ENCODE measurements at places on chromosomes 4 and X.

GRCh38 chr4:47278631-47279030, 184.9 kb downstream of the COMMD8 start:
- no peak for DNase-seq

GRCh38 chrX:97290199-97290598, 406.5 kb downstream of the RPA4 start:
- DNase-seq, result no peak

DNA sequence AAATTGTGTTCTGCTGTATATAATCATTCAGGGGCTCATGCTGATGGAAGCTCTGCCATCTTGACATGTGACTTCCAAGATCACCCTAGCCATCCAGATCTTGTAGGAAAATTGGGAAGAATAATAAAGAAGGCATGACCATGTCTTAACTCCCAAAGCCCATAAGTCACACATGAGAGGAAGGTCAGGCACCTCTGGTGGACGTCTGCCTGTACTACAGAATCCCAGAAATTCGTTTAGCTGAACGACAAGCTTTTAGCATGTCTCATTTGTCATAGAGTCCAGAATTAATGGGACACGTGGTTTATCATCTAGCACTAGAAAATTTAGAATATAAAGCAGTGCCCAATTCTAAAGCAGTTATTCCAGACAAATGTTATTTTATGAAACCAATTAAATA, 212.7 kb downstream of the CENPC start:
- DNase-seq, result no peak

DNA sequence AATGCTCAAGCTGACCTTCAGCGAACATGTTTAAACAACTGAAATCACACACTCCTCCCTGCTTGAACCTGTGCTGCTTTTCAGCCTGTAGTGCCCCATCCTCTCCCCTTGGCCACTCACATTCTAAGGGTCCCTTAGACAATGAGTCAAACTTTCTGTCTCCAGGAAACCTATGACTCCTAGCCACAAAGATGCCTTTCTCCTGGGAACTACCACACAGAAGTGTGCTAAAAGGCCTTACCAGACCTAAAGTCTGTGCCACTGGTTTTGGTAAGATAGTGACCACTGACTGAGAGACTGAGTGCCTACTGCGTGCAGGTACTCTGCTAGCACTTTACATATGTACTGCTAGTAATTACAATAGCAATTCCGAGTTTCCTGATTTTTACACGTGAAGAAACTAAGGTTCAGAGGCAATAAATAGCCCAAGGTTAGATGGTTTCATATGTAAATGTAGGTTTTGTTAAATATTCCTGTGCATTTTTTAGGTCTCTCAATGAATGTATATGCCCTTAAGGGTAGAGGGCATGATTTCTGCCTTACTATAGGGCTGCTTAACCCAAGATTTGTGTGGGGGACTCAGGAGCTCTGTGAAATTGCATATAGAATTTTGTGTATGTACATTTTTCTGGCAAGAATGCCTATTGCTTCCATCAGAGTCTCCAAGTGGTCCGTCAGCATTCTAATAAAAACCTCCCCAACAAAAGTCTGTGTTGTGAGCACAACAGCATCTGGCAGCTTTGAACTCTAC, 71.1 kb downstream of the NSG1 start:
- no peak for DNase-seq

GRCh38 chr4:99755223-99755944, 61.2 kb upstream of the DAPP1 start:
- DNase-seq, result no peak

DNA sequence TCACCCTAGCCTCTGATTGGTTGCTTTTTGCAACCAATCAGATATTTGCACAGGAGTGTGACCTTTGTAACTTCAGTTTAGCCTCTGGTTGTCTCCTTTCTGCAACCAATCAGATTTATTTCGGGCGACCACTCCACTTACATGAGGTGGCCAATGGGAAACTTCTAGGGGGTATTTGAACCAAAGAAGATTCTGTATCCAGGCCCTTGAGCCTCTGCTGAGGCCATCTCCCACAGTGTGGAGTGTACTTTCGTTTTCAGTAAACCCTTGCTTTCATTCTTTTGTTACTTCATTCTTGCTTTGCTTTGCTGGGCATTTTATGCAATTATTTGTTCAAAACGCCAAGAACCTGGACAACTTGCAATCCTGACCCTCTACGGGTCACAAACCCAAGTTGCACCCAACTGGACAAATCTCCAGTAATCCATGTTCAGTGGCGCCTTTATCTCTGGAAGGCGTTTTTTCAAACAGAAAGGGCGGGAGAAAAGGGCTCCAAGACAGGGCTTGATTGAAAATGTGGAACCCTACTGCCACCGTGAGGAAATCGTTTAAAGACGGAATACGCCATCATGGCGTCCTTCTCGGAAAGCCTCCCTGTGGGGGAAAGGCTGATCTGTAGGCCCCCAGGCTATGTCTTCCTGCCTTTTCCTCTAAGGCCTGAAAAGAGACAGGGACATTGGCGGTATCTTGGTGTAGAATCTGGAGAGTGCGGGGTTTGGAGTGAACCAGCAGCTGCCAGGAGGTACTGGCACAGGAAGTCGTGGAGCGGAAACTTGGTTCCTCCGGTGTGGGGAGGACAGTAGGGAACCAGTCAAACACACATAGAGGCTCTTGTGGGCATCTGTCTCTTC, 184.6 kb downstream of the OR13H1 start:
- no peak for DNase-seq

GRCh38 chr4:24547979-24548378, 36.4 kb downstream of the DHX15 start:
- DNase-seq, result no peak
